ENCODE measurements at places on chromosomes 1 and 21.

GRCh38 chr1:118159569-118159968, 25.5 kb downstream of the SPAG17 start:
- no peak for DNase-seq

DNA sequence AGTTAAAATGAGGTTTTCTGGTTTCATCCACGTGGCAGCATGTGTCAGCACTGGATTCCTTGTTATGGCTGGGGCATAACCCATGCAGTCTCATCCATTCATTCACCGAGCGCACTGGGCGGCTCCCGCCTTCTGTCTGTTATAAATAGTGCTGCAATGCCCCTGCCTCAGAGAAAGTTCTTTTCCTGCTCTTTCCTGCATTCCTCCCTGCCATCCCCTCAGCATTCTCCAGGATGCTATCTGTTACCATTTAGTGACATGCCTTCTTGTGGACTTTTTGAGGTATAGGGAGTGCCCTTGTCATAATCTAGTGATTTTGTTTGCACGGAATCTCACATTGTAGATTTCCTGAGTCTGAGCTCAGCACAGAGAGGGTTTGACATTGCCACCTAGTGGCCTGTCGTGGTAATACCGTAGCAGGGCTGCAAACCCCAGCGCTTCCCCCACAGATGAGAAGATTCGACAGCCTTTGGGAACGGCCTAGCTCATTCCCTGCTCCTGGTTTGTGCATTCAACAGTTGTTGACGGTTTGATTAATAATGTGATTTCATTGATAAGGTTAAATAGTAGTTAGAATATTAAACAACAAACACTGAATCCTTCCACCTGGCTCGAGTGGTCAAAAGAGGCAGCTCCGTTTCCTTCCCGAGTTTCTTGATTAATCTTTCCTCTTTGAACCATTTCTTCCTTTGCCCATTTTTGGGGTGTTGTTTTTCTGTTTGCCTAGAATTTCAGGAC, 46.3 kb downstream of the UMODL1 start:
- peak; percentile 77 for DNase-seq

GRCh38 chr1:116466810-116467557, 93.9 kb downstream of the ATP1A1 start:
- no peak for DNase-seq

DNA sequence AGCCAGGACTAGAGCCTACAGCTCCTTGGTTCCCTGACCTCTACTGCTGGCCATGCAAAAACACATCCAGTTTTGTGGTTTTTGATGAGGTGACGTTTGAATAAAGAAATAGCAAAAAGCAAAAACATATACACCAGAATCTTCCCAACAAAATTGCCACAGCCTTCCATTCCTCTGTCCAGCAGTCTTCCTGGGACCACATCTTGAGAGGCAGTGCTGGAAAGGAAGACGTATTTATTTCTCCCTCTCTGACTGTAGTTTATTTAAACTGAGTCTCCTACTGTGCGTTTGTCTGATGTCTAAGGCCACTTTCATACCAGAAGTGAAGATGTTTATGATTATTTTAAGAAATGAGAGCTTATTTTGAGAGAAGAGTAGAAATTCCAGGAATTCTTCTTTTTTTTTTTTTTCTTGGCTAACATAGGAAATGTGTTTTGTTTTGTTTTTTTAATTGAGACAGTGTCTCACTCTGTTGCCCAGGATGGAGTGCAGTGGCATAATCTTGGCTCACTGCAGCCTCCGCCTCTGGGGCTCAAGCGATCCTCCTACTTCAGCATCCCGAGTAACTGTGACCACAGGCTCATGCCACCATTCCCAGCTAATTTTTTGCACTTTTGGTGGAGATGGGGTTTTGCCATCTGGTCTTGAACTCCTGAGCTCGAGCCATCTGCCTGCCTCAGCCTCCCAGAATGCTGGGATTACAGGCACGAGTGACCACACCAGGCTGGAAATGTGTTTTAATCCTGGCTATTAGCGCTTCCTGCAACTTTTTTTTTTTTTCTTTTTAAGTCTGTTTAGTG, 118.5 kb downstream of the ITSN1 start:
- no peak for DNase-seq

GRCh38 chr1:210490781-210491180, 162.1 kb downstream of the HHAT start:
- DNase-seq, result no peak

GRCh38 chr21:26445440-26445839, 127.6 kb downstream of the CYYR1 start:
- DNase-seq, result no peak

- no peak for DNase-seq
Measured at GRCh38 chr1:163063610-163064009, 5.6 kb upstream of the RGS4 start.

DNA sequence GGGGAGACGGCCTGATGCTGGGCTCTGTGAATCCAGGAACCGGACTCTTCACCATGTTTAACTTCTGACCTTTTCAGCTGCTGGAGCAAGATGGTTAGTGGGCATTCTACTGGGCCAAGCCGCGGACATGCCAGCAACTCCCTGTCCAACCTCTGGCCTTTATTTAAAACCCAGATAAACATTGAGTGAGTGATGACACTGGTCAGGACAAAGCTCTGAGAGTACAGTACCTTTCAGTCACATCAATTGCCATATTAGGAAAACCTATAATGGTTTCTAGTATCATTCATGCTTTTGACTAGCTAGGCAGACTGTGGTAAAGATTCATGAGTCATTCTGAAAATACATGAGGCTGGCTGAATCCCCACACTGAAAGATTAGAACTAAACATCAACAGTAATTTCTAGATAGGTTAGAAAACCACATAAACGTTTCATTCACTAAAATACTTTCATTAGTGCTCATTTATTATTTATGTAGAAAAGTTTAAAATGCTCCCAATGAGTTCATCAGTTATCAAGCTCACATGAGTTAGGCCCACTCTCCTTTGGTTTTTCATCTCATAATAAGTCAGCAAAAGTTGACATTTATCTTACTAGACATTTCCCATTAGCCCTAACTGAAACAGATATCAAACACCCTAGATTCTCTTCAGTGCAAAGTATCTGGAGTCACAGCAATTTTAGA, 7.1 kb upstream of the ACTA1 start:
- no peak for DNase-seq

- DNase-seq, result no peak
Measured at GRCh38 chr1:53341521-53341895, 13.6 kb upstream of the LRP8 start.

- DNase-seq, result no peak
Measured at GRCh38 chr1:199858856-199859255, 168.7 kb upstream of the NR5A2 start.
